Anterior cingulate cortex (tissue), 58 donors: ENCODE measurements at places on chromosomes 5 and 9.

DNA sequence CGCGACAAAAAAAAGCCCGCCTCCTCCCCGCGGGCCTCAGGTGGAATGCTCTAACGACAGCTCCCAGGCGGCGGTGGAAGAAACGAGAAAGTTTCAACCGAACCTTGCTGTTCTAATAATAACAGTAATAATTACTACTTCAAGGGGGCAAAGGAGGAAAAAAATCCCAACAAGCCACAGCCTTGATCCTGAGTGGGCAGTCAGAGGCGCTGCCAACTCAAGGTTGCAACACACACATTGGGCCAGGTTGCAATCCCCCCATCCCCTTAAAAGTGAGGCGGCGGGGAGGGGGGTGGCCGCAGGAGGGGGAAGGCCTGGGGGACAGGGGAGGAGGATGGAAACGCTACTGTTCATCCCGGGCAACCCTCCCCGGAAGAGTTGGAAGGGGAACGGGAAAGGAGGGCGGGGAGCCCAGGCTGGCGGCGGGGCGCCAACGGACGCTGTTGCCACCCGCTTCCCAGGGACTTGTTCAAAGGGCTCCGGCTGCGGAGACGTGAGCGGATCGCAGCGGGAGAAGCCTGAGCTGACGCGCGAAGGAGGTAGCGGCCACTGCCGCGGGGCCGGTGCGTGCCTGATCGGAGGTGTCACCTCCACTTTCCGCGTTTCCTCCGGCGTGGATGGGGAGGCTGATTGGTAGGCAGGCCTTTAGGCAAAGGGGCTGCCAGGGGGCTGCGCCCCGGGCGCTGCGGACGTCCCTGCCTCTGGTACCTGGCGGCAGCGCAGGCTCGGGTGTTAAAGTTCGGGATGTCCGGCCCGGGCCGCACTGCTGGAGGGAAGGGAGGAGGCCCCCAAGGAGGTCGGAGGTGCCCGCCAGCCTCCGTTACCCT, 647 bp downstream of the SMARCA2 start:
- DNase-seq, result peak; percentile 73

DNA sequence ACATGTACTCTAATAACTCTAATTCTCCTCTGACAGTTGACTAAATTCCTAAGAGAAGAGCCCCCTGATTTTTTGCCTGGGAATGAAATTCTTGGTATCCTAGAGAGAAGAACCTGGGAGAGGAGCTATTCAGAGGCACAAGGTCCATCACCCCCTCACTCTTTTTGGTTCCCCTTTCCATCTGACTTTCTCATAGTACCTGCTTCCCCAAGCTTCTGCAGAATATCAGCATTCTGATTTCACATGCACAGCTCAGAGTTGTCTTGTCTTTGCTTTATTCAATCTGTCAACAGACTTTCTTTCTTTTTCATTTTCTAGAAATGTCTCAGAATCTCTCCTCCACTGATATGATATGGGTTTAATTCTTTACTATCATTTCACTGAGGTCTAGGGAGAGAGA, 141.5 kb upstream of the FBXL17 start:
- no peak for DNase-seq

GRCh38 chr5:122941737-122942136, 94.8 kb downstream of the PPIC start:
- no peak for DNase-seq

GRCh38 chr9:6996061-6996854, 238.5 kb downstream of the KDM4C start:
- no peak for DNase-seq

DNA sequence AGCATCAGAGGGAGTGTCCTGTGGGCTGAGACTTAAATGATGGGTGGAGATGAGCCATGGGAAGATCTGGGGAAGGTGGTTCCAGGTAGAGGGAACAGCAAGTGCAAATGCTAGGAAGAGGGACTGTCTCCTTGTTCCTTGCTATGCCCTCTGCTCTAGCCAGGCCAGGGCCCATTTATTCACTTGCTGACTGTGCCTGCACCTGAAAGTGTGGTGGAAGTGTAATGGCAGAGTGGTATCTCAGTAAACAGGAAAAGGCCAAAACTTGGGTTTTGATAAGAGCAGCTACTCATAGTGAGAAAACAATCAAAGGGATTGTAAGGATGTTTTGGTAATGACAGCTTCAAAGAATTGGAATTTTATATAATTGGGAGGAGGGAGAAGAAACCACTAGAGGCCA, 32.4 kb downstream of the TLE4 start:
- no peak for DNase-seq

DNA sequence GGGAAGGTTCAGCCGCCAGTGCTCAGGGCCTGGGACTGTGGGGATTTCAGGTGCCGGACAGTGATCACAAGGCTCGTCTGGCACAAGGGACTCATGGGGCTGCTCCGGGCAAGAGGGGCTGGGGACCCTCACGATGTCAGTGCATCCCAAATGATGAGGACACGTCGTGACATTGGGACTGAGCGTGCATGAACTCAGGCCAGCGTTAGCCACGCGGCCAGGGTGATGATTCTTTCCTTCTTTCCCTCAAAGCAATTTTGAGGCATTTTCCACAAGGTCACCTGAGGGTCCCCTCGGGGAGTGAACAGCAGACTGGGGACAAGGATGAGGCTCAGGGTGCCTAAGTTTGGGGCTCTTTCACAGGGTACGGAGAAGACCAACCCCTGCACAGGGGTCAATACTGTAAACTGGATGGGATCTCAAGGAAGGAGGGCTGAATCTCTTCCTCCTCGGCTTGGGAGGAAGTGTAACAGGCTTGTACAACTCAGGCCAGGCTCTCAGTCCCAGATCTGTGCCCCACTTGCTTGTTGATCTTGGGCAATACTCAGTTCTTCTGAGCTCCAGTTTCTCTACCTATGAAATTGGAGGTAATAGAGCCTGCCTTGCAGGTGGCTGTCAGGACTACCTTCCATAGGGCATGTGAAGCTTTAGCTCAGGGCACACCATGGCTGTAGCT, 78.5 kb downstream of the PRRT1B start:
- no peak for DNase-seq

DNA sequence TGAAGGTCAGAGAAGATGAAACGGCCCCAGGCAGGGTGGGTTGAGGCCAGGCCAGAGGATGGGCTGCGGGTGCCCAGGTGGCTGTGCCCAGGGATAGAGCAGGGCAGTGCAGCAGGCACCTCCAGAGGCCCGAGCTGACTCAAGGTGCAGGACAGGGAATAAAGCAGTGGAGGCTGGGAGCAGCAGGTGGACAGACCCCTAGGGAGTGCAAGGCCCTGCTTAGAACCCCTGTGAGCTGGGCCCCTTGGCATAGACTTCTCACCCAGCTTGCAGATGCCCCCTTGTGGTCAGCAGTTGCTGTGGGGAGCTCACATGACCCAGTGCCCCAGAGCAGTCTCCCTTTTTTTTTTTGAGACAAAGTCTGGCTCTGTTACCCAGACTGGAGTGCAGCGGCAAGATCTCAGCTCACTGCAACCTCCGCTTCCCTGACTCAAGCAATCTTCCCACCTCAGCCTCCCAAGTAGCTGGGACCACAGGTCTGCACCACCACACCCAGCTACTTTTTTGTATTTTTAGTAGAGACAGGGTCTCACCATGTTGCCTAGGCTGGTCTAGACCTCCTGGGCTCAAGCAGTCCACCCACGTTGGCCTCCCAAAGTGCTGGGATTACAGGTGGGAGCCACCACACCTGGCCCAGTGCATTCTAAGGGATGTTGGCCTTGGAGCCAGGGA, 118.8 kb downstream of the WNK2 start:
- no peak for DNase-seq

GRCh38 chr5:14136228-14136627, 6.9 kb upstream of the TRIO start:
- DNase-seq, result no peak

GRCh38 chr5:71948206-71948605, 159.1 kb upstream of the MAP1B start:
- DNase-seq, result no peak

GRCh38 chr9:81082221-81082620, 607.1 kb downstream of the TLE1 start:
- no peak for DNase-seq

DNA sequence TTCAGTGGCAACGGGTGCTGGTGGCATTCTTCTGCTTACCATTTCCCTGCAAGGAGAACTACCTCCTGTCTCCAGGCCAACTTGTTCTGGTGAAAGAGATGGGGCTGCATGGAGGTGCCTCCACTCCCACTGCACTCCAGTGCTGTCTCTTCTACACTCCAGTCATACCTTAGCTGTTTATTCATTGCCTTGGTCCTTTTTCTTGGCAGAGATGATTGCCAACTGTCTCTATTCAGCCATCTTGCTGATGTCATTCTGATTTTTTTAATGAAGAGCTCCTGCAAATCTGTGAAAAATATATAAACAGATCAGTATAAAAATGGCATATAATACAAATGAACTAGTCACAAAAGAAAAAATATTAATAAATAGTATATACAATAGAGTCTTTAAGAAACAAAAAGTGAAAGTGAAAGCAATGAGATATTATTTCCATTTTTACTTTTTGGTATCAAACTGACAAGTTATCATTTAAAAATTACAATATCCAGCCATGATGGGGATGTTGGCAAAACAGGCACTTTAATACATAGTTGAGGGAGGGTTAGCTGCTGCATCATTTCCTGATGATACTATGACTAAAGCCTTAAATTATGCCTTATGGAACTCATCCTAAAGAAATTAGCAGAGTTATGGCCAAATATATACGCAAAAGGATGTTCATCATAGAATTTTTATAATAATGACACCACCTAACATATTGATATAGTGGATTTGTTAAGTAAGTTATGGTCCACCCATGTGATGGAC, 109.4 kb downstream of the CARTPT start:
- DNase-seq, result no peak
